ENCODE measurements at places on chromosomes 3 and 15.

GRCh38 chr3:72082186-72082715, 297.3 kb upstream of the PROK2 start:
- DNase-seq, result no peak

- no peak for DNase-seq
Observed at GRCh38 chr3:5607581-5607980, 420.1 kb downstream of the EDEM1 start.

GRCh38 chr3:125594125-125594524, 1.2 kb downstream of the OSBPL11 start:
- no peak for DNase-seq

GRCh38 chr3:106582151-106582550, 713.3 kb upstream of the CBLB start:
- no peak for DNase-seq

- DNase-seq, result no peak
Observed at GRCh38 chr3:23809294-23809693, 3.5 kb downstream of the UBE2E1 start.

DNA sequence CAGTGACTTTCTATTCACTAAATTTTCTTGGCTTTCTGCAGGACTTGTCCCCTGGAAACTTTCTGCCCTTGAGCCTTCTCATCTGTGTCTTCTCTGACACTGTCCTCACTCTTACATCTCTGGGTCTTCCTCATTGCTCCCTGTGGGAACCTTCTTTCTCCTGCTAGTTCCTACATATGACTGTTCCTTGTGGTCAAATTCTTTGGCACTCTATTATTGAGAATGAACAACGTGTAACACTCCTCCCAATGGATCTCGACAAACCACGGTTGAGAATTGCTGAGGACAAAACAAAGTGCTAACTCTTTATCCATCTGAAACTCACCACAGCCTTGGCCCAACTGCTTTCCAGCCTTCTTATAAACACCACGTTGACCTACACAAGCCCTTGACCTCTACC, 3.5 kb upstream of the FAM81A start:
- no peak for DNase-seq

DNA sequence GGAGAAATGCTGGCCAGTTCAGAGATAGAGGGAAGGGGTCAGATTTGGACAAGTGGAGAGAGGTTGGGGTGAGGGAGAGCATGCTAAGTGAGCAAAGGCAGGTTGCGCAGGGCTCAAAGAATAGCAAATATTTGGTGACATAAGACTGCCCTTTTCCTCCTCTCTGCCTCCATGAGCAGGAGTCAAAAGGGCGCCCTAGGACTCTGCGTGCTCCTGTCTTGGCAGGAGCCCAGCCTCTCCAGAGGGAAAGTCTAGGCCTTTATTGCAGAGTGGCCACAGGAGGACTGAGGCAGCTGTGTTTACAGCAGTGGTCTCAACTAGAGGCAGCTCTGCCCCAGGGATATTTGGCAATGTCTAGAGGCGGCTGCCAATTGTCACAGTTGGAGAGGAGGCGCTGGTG, 165.6 kb downstream of the FAM43A start:
- no peak for DNase-seq

GRCh38 chr3:176919836-176920765, 277.2 kb downstream of the TBL1XR1 start:
- DNase-seq, result no peak
